Tibial nerve (tissue), 4 donors: ENCODE measurements at places on chromosomes 16 and 17.
A peak's percentile ranks its signal among the peaks of the same experiment; 100 is the strongest.

GRCh38 chr16:90020260-90020837 lies 1.1 kb upstream of the DBNDD1 start:
- peaks cover 20% of the 10 kb centered on the region for H3K4me1 ChIP-seq
- H3K4me3 ChIP-seq: peak overlapping the region; percentile 68
- no peaks in the 10 kb centered on the region for H3K27me3 ChIP-seq
- no peak for DNase-seq
- no peak overlapping the region for H3K27ac ChIP-seq

GRCh38 chr16:71627731-71628181 lies 1.8 kb downstream of the MARVELD3 start:
- no peaks in the 10 kb centered on the region for H3K36me3 ChIP-seq
- DNase-seq: no peak
- H3K27me3 ChIP-seq: peaks cover 2% of the 10 kb centered on the region
- H3K27ac ChIP-seq: no peak overlapping the region
- peaks cover 10% of the 10 kb centered on the region for H3K4me1 ChIP-seq

DNA sequence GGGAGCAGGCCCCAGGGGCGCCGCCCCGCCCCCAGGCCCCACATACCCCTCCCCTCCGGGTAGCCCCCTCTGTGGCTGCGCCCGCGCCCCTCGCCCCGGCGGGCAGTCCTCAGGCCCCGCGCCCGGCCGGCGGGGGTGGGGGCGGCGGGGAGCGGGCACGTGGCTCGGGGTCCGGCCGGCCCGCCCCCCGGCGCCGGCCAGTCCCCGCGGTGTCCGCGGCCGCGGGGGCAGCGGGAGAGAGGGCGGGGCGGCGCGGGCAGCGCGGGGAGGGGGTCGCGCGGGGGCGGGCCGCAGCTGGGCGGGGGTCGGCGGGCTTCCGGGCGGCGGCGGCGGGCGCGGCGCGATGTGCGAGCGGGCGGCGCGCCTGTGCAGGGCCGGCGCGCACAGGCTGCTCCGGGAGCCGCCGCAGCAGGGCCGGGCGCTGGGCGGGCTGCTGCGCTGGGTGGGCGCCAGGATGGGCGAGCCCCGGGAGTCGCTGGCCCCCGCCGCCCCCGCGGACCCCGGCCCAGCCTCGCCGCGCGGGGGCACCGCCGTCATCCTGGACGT lies 335 bp downstream of the NECAB2 start:
- no peak for DNase-seq
- H3K4me1 ChIP-seq: peaks cover 11% of the 10 kb centered on the region
- H3K27me3 ChIP-seq: no peaks in the 10 kb centered on the region
- no peak overlapping the region for H3K4me3 ChIP-seq
- peaks cover 32% of the 10 kb centered on the region for H3K36me3 ChIP-seq

DNA sequence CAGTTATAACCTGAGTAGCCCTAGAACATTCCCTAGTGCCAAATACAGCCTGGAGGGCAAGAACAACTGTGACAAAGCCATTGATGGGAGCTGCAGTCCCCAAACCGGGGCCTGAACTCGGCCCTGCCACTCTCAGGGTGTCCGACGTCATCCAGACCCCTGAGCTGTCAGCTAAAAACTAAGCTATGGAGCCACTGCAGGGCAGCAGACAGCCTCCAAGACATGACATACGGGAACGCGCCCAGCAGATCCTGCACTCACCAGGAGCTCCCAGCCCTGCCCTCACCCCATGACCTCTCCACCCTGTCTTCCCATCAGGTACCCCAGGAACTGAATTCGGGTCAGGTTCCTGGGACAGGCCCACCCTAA lies 28.4 kb downstream of the KDM8 start:
- H3K27ac ChIP-seq: peak overlapping the region; percentile 38
- DNase-seq: no peak
- H3K27me3 ChIP-seq: no peaks in the 10 kb centered on the region
- no peak overlapping the region for H3K4me3 ChIP-seq

- H3K36me3 ChIP-seq: no peaks in the 10 kb centered on the region
- H3K4me1 ChIP-seq: no peaks in the 10 kb centered on the region
- no peak for DNase-seq
Observed at GRCh38 chr17:36214918-36215317, 4.1 kb downstream of the CCL4L2 start.

- H3K36me3 ChIP-seq: peaks cover 88% of the 10 kb centered on the region
- H3K27me3 ChIP-seq: no peaks in the 10 kb centered on the region
- no peak overlapping the region for H3K4me3 ChIP-seq
- no peak for DNase-seq
- no peaks in the 10 kb centered on the region for H3K4me1 ChIP-seq
Observed at GRCh38 chr17:37463039-37463438, 26.7 kb upstream of the DUSP14 start.

DNA sequence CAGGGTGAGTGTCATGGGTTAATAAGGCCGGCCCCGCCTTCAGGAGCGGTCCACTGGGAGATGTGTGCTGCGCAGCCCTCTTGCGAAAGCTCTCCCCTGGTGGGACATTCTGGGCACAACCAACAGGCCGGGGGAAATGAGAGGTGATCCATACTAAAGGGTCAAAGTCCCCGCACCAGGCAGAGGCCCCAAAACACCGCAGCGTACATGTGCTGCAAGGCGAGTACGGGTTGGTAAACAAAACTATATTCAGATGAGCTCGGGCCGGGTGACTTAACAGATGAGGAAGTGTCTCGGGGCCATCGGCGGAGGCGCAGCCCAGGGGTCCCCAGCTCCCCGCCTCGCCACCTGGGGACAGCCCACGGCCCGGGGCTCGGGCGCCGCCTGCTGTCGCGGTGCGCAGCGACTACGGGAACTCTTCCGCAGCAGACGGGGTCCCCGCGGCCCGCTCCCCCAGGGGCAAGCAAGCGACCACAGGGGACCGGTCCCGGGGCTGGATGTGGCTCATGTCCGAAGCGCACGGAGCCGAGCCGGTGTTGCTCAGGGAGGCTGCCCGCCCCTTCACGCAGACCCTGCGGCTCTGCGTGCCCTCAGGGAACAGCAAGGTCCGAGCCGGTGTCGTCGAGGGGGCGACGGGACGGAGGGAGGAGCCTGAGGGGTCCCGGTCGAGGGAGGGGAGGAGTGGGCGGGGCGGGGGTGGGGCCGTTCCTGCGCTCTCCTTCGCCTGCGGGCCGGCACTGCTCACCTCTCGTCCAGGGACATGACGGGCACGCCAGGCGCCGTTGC lies at the start of gene RAB37:
Gene RAB37 (plus strand): TSS at position 744 of the 786 bp plus-strand sequence. CDS start 17 bp downstream, at position 761.
- peak within 1 kb of the TSS; percentile 16 for H3K4me3 ChIP-seq
- peak within 1 kb of the TSS; percentile 67 for H3K27ac ChIP-seq
- H3K4me1 ChIP-seq: no peaks in the 10 kb centered on the region
- DNase-seq: no peak
- peaks cover 89% of the 10 kb centered on the region for H3K27me3 ChIP-seq
- H3K36me3 ChIP-seq: no peaks in the 10 kb centered on the region

DNA sequence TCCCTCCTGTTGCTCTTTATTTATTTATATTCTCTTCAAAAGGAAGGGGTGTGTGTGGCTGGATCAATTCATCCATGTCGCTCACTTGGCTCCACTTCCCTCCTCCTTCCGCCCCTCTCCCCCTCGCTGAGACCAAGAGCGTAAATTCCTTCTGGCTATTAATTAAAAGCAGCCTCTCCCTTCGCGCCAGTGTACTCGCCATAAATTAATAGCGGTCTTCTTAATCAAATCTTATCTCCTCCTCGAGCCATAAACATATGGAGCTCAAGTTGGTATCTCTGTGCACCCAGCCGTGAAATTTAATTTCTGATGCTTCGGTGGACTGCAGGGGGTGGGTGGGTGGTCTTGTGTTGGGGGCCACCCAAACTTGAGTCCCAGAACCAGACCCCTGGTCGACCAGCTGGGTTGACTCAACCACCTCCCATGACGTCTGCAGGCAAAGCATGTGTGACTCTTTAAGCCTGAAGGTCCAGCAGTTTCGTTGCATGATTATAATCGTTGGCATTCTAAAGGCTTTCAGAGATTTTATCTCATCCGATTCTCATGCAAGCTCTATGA lies 57.9 kb downstream of the SDK2 start:
- no peak for DNase-seq
- no peaks in the 10 kb centered on the region for H3K4me1 ChIP-seq
- H3K36me3 ChIP-seq: no peaks in the 10 kb centered on the region
- H3K4me3 ChIP-seq: no peak overlapping the region
- no peak overlapping the region for H3K27ac ChIP-seq
- H3K27me3 ChIP-seq: no peaks in the 10 kb centered on the region

DNA sequence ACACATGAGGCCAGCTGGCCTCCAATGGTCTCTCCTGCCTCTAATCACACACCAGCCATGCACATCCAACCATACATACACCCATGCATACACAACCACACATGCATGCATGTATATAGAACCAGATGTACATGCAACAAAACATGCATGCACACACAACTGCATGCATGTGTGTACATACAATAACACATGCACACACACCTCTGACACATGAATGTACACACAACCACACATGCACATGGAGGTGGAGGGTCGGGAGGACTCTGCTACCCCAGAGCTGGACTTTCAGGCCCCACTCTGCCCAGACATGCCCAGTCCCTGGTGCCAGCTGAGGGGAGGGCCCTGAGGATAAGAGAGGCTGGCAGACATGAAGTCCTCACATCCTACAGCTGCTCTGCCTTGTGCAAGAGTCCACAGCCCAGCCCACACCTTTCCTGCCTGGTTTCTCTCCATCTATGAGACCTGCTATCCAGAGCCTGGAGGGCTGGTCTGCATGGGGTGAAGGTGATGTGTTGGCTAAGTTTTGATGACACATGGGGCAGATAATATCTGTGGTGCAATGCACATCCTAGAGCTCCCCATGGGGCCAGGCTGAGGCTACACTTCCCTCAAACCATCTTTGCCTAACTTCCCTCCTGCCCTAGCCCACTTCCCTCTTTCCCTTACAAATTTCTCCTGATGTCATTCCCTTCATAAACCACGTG lies 50.9 kb upstream of the SDK2 start:
- no peak overlapping the region for H3K27ac ChIP-seq
- H3K4me3 ChIP-seq: no peak overlapping the region
- H3K4me1 ChIP-seq: no peaks in the 10 kb centered on the region
- H3K27me3 ChIP-seq: no peaks in the 10 kb centered on the region
- DNase-seq: no peak

DNA sequence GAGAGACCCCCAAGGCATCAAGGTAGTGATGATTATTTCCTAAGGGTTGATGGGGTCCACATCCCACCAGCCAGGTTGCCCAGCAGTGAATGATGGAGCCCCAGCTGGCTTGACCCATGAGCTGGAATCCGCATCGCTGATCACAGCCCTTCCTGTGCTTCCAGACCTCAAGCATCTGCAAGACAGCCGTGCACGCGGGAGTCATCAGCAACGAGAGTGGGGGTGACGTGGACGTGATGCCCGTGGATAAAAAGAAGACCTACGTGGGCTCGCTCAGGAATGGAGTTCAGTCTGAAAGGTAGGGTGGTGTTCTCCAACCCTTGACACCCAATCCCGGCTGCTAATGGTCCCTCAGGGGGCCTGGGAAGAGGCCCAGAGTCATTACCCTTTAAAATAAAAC lies 69.3 kb downstream of the CRISPLD2 start:
- no peaks in the 10 kb centered on the region for H3K36me3 ChIP-seq
- no peak overlapping the region for H3K4me3 ChIP-seq
- peaks cover 12% of the 10 kb centered on the region for H3K4me1 ChIP-seq
- no peaks in the 10 kb centered on the region for H3K27me3 ChIP-seq
- no peak overlapping the region for H3K27ac ChIP-seq

GRCh38 chr17:77735566-77736198 lies 222.8 kb upstream of the TNRC6C start:
- H3K27ac ChIP-seq: peak overlapping the region; percentile 88
- no peak for DNase-seq
- H3K36me3 ChIP-seq: no peaks in the 10 kb centered on the region
- H3K4me1 ChIP-seq: peaks cover 25% of the 10 kb centered on the region
- no peak overlapping the region for H3K4me3 ChIP-seq

DNA sequence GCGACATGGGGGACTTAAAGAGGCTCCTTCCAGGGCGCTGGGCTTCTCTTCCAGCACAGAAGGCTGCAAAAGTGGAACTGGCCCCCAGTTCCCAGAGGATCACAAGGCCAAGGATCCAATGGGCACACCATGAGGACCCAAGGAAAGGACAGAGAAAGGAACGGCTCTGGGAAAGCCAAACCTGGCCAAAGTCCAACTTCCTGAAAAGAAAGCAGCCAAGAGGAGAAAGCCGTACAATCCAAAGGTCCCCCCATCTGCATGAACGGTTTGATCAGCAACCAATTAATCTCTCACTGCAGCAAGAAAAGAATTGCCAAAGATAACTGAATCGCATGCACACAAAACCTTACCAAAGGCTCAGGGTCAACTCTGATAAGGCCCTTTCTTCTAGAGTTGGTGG lies 19.8 kb upstream of the ICAM2 start:
- H3K27me3 ChIP-seq: no peaks in the 10 kb centered on the region
- H3K4me1 ChIP-seq: no peaks in the 10 kb centered on the region
- no peak overlapping the region for H3K27ac ChIP-seq
- no peaks in the 10 kb centered on the region for H3K36me3 ChIP-seq
- no peak overlapping the region for H3K4me3 ChIP-seq

- no peaks in the 10 kb centered on the region for H3K36me3 ChIP-seq
- no peak overlapping the region for H3K4me3 ChIP-seq
- peak overlapping the region; percentile 86 for H3K27ac ChIP-seq
- no peak for DNase-seq
Observed at GRCh38 chr17:31573047-31573446, 181.6 kb downstream of the RAB11FIP4 start.

- no peak overlapping the region for H3K27ac ChIP-seq
- no peak overlapping the region for H3K4me3 ChIP-seq
- H3K4me1 ChIP-seq: peaks cover 54% of the 10 kb centered on the region
Observed at GRCh38 chr17:19304209-19304608, 58.3 kb downstream of the B9D1 start.

- H3K36me3 ChIP-seq: no peaks in the 10 kb centered on the region
- no peaks in the 10 kb centered on the region for H3K4me1 ChIP-seq
- H3K27ac ChIP-seq: no peak overlapping the region
- H3K27me3 ChIP-seq: no peaks in the 10 kb centered on the region
- DNase-seq: no peak
Observed at GRCh38 chr16:85504242-85504641, 108.9 kb upstream of the GSE1 start.

DNA sequence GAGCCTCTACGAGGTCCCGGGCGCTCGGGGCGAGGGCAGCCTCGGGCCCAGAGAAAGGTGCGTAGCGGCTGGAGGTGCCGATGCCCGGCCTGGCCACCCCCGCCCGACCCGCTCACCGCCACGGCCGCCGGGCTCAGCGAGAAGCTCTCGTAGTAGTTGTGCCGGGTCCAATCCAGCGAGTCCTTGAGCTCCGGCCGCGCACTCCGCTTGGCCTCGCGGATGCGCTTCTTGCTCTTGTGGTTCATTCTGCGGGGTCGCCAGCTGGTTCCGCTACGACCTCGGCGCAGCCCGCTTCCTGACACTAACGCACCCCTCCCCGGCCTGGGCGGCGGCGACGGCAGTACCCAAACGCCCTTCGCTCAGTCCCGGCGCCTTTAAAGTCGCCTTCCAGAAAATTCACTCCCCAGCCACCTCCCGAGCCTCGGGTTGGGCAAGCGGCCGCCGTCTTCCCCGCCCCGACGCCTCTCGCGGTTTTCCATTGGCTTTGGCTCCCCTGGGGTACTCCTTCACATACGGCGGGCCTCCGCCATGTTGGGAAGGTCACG lies at the start of gene JMJD6:
Gene JMJD6 (minus strand): TSS at position 376 of the 545 bp plus-strand sequence. CDS start 131 bp downstream, at position 245.
- peak within 1 kb of the TSS; percentile 100 for H3K27ac ChIP-seq
- peaks cover 11% of the 10 kb centered on the region for H3K36me3 ChIP-seq

- no peak overlapping the region for H3K27ac ChIP-seq
- H3K4me3 ChIP-seq: no peak overlapping the region
- DNase-seq: no peak
- peaks cover 25% of the 10 kb centered on the region for H3K4me1 ChIP-seq
- no peaks in the 10 kb centered on the region for H3K27me3 ChIP-seq
Observed at GRCh38 chr17:61455324-61456060, 3.3 kb downstream of the TBX4 start.

- H3K4me3 ChIP-seq: no peak overlapping the region
- no peaks in the 10 kb centered on the region for H3K4me1 ChIP-seq
- H3K36me3 ChIP-seq: no peaks in the 10 kb centered on the region
- no peaks in the 10 kb centered on the region for H3K27me3 ChIP-seq
- no peak for DNase-seq
Observed at GRCh38 chr16:52613508-52613907, 66.6 kb upstream of the TOX3 start.
